NCI-H345 (cell line): ENCODE measurements at places on chromosomes 12 and 14.

DNA sequence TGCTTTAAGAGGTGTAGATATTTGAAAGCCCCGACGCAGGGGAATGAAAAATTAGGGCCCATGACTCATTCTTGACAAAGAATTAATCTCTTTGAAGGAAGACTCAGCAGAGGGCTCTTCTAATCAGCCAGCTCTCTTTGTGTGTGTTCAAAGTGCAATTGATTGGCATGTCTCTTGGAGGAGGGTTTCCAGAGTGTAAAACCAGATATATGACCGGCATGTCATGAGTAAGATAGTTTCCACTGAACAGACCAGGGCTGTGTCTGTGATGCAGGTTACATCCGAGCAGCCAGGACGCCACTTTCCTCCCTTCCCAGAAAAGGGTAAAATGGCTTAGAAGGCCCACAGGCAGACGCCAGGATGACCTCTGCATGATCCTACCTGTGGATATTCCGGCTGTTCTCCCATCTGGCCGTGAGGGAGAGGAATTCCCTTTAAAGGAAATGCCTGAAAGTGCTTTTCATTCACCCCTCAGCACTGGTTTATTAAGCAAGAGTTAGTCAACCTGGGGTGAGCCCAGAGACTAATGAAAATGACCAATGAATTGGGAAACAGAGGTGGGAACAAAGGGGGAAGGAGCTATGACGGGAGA is 7.2 kb upstream of the KRT75 start:
- DNase-seq: no peak

GRCh38 chr14:101226603-101227425 is 323.3 kb upstream of the RTL1 start:
- no peak for DNase-seq

DNA sequence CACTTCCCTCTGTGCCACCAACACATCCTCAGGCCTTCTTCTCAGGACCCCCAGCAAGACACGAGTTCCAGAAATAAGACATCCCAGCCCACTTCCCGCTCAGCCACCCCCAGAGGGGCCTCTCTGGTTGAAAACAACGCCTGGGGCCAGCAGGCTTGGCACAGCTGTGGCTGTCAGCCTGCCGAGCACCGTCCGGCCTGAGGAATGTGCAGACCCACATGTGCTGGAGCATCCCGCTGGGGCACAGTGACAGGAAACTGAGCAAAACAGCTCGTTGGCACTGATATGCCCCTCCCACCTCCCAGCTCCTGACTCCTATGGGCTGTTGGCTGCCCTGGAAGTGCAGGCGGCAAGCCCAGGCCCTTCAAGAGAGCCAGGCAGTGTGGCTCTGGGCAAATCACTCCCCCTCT is 1.4 kb downstream of the SYNE3 start:
- DNase-seq: peak; percentile 81

GRCh38 chr12:75239987-75240386 is 30.3 kb upstream of the KCNC2 start:
- no peak for DNase-seq

DNA sequence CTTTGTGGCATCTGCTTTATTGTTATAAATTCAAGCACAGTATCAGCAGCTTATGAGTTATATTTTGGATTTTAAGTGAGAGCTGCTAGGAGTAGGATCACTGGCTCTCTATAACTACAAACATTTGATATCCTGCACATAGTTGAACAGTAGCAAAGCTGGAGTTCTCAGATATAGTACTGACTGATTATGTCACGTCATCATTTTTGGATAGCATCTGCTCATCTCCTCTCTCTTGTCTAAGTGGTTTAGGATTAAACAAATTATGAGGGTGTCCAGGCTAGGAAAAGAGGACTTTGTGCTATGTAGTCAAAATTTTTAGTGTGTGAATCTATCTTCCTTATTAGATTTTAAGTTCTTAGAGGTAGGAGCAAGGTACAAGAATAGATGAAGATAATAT is 18.4 kb downstream of the PPP4R4 start:
- DNase-seq: no peak

DNA sequence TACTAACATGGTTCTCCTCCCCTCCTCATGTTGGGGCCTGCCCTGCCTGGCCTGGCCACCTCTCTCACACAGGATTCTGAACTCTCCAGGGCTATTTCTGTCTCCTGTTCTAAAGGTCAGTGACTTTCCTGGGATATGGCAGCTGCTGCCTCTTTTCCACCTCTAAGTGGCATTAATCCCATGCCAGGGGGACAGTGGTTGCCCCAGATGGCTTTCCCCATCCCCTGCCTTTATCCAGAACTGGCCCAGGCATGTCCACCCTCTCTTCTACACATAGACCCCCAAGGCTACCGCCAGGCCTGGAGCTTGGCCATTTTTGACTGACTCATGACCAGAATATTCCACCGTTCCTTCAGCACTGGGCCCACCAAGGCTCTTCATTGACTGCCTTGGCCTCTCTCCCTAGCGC is 90.4 kb downstream of the IRF2BPL start:
- no peak for DNase-seq

DNA sequence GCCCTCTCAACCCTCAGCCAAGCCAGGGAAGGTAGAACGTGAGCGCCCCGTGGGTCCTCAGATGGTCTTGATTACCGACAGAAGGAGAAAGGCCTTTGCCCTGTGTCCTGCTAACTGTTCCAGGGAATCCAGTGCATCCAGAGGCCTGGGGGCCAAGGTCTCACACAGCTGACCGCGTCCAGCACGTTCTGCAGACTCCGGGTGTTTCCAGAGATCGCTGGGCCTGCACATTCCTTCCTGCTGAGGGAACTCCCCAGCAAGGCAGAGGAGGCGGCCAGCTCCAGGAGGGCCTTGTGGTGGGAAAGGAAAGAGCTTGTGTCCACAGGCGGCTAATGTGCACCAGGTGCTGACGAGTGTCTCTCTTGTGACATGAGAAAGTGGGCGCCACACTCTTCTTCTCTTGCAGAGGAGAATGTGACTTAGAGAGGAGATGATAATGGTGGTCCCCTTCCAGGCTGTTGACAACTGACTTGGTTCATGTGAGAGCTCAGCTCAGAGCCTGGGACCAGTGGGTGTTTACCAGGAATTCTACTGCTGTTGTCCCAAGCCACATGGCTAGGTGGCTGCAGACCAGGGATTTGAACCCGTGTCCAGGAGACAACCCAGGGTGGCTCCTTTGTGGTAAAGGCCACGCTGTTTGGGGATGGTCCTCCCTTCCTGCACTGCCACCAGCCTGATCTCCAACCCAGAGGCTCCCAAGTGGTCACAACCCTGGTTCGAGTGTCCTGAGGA is 46.8 kb upstream of the DLK1 start:
- no peak for DNase-seq

- no peak for DNase-seq
Measured at GRCh38 chr12:123530668-123531067, 2.9 kb downstream of the RILPL1 start.

GRCh38 chr14:97707603-97708002 is 910.4 kb downstream of the VRK1 start:
- DNase-seq: no peak

- DNase-seq: peak; percentile 51
Measured at GRCh38 chr12:49885118-49885517, 18.6 kb downstream of the FAIM2 start.

DNA sequence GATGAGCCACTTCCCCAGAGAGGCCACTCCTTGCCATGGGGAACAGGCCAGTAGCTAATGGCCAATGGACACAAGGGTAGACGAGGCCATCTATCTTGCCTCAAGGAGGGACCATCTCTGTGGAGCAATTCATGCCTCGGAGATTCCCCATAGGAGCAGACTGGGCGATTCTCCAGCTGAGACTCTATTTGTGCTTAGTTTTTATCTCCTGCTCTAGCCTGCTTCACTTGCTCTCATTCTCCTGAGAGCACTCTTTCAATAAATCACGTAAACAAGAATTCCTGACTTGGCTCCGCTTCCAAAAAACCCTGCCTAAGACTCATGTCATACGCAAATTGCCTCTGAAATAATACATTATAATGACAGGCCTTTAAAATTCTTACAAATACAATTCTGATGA is 396.4 kb upstream of the USP15 start:
- DNase-seq: no peak

DNA sequence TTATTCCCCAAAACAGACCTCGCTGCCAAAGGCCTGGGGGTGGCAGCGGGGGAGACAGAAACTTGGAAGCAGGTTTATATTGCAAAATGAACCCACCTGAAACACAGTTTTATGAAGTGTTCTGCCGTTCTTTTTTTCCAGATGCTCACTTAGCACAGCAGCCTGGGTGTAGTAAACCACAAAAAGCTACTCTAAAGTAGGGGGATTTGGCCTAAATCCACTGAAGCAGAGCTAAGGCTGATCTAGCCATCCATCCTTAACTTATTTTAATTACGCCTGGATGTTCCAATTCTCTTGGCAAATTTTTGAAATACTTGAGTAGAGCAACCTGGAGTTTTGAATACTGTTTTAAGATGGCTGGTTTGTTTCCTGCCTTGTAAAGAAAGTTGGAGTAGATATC is 121.2 kb downstream of the GPR135 start:
- no peak for DNase-seq
